Stimulated activated CD4-positive, alpha-beta T cell treated with anti-CD3 and anti-CD28 coated beads, TNF-alpha, amount 100 ng/mL, for 48 hours (primary cell): ENCODE measurements at places on chromosomes 3 and 15.

DNA sequence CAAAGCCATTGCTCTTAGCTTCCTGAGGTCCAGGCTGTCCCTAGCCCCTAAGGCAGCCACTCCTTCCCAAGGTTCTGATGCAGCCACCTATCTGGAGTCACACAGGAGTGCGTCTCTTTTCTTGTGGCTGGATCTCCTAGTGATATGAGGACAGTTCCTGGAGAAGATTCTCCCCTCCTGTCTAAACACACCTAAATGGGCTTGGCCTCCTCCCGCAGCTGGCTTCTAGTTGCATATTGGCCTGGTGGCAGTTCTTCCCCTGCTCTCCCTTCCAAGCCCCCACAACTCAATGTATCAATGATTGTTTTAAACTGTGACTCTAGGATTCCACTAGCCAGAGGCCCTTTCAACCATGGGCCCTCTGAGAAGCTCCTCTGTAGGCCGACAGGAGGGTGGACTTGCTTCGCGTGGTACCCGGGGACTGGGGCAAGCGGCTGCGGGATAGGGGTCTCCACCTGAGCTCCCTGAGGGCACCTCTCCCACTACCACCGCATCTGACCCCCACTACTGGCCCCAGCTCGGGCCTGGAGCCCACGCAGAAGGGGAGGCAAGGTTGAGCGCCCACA, 1.4 kb downstream of the ITGA11 start:
- no peak for DNase-seq

DNA sequence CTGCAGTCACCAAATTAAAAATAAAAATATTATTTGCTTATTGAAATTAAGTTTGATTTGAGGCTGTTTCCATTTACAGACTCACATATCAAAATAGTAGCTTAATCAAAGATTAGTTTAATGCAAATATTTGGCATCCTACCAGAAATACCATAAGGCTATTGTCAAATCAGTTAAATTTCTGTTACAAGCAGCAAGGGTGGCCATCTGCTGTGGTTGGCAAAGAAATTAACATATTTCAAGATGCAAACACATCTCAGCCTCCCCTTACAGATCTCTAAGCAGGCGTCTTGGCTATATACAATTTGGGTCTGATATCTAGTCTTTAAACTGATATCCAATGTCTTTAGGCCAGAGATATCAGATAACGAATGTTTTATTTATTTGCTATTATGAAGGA, 83.2 kb upstream of the NEDD4 start:
- DNase-seq = no peak

DNA sequence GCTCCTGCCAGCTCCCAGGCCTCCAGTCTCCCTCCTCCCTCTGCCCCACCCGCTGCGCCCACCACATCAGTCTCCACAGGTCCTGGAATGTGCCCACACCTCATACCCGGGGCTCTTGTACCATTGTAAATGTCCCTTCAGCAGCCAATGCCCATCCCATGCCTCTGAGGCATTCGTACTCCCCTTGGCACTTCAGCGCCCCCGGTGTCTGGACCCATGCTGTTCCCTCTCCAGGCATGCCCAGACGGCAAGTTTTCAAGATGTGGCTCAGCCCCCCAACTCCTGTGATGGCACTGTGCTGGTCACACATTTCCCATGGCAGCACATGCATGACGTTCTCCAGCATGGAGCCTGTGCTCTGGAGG, 13.3 kb downstream of the PLXND1 start:
- no peak for DNase-seq

DNA sequence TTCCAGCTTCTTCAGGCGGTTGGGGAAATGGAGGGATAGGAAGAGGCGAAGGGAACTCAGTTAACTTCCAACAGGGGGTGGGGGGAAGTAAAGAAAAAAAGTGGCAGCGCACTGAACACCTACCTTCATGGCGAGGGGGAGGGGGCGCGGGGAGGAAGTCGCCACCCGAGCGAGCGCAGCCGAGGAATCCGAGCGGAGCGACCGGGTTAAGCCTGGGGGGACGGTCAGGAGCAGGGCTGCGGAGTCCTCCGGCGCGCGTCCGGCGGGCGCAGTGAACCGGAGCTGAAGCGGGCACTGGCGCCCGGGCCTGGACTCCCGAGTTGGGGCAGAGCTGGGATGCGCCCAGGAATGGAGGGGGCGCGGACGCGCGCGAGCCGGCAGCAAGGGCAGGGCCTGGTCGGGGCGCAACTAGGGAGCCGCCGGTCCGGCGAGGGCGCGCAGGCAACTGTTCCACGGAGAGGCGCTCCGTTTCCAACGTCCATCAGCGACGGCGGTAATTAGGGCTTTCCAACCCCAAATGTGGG, at the start of gene WNT5A:
TSS of gene WNT5A (minus strand) at position 450 of the 524 bp plus-strand sequence. CDS start at position 129, 321 bp downstream.
- DNase-seq = no peak

DNA sequence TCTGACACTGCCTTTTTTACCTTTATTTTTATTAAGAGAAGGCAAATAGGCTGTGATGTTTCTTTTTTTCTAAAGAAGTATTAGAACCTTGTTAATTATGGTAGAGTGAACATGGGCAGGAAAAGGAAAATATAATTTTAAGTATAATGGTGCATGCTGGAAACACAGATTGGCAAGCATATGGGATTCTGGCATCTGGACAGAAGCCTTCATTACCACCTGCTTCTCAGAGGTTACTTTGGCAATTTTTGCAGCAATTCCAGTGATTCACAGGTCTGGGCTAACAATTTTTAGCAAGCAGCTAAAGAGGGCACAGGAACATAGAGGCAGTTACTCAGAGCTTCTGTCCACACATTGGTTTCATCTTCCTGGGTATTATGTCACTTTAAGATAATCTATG, 258.3 kb downstream of the DIPK2A start:
- no peak for DNase-seq

- DNase-seq = no peak
Observed at GRCh38 chr3:113105093-113105449, 106.3 kb upstream of the BOC start.

GRCh38 chr3:66991459-66991858, 6.6 kb upstream of the KBTBD8 start:
- no peak for DNase-seq

DNA sequence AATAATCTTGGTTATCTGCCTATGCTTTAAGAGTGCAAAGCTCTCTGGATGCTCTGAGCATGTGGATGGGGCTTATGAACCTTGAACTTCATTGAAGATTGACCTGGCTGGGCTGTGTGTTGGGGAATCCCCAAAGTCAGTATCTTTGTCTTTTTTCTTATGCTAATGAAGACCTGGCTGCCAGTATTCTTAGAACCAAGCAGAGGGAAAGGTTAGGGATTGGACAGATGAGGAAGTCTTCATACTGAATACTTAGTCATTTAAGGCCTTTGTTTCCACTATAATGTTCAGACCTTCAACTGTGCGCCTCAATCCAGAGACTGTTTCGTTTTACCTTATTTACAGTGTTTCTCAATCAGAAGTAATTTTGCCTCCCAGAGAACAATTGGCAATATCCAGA, 42.5 kb upstream of the CMTM7 start:
- DNase-seq = no peak

- DNase-seq = no peak
Observed at GRCh38 chr3:126447456-126448106, 28.1 kb downstream of the ZXDC start.

DNA sequence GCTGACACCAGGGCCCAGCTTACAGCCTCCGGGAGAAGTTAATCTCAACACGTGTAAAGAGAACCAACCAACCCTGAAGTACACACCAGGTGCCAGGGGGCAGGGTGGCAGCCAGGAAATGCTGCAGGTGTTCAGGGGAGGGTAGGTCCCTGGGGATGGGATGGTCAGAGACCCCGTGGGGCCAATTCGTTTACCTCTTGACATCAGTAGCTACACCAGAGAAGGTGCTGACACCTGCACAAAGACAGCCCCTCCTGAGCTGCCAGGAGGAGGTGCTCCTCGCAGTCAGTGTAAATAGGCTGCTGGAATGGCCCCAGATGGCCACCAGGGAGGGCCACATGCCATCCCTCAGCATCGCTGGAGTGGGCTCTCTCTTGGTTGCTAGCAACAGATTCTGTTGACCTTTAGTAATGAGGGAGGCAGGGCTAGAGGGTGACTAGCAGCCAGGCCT, 52.8 kb downstream of the CORO2B start:
- DNase-seq = no peak

DNA sequence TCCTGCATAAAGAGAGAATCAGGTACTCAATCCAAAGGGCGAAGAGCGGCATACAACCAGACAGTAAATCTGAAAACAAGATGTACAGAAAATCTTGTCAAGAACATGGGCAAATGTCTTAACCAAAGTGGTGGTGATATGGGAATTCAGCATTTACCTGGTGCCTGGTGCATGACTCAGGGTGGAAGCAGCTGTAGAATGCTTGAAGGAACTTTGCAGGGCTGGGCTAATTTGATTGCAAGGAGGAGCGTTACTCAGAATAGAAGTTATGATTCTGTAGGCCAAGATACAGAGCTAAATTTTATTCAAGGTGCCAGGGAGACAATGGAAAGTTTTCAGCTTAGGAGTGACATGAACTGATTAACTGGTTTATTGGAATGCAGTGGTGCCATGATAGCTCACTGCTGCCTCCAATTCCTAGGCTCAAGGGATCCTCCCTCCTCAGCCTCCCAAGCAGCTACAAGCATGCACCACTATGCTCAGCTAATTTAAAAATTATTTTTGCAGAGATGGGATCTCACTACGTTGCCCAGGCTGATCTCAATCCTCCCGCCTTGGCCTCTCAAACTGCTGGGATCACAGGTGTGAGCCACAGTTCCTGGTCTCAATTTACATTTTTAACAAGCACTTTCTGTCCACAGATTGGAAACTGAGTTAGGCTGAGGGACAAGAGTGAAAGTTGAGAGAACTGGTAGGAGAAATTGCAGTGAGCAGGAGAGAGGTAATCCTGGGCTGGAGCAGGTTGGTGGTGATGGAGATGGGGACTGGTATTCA, 91.5 kb upstream of the TBC1D5 start:
- DNase-seq = no peak

DNA sequence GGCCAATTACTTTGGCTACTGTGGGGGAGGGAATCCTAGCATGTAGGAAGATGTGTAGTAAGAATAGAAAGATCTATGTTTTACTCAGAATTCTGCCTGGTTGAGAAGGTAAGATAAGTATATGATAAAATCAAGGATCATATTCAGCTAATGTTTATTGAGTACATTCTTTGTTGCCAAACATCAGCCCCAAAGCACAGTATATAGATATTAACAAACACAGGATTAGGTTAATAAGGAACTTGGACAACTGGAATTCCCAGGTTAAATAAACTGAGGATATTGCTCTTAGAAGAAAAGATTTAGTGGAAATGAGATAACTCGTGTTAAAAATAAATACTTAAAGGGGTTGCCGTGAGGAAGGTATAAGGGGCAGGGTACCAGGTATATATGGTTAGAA, 129.6 kb downstream of the FILIP1L start:
- DNase-seq = no peak

GRCh38 chr3:64548200-64548889, 139.5 kb downstream of the ADAMTS9 start:
- DNase-seq = no peak

- DNase-seq = no peak
Observed at GRCh38 chr15:98433856-98434255, 214.5 kb upstream of the IGF1R start.

- DNase-seq = no peak
Observed at GRCh38 chr3:10712121-10712520, 103.9 kb upstream of the SLC6A11 start.

DNA sequence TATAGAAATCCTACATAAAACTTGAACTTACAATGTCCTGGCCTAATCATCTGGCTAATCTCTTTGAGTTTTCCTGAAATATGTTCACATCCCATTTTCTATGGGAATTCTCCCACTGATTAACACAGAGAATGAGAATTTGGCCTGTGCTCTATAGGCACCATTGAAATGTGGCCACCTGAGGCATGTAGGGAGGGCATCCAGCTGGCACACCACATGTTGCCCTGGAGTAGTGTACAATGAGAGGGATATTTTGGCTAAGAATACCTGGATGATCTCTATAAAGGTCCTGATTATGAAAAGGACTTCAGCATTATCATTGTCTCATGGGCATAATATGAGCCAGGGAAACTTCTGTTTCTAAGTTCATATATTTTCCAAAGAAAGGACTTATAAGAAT, 324.0 kb downstream of the ZBTB20 start:
- no peak for DNase-seq

DNA sequence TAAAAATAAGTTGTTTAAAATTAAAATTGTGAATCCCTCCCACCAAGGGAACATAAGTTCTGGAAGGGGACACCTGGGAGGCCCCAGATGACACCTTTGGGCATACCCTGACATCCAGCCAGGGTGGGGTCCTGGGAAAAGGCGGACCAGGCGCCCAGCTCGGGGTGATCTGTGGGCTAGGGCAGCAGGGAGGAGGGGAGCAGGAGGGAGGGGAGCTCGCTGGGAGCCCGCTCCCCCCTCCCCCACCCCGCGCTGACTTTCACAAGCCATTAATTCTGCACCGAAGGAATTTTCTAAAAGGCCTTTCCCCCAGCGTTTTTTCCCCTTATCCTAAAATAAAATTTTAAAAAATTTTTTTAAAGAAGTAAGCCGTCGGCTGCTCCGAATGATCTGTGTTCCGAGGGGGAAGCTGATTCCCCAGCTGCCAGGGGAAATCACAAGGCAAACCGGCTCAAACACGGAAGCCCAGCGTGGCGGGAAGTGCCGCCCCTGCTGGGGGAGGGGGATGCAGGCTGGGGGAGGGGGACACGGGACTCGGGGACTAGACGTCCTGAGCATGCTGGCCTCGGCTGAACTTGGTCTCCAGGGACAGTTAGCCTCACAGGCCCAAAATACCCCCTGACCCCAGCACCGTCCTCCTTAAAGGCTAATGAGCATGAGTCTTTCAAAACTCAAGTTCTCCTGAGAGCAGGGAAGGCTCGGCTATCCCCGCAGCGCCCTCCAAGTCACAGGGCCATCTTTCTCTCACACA, 13.9 kb downstream of the PLXND1 start:
- no peak for DNase-seq

- no peak for DNase-seq
Observed at GRCh38 chr3:46662771-46663551, 30.5 kb downstream of the ALS2CL start.
